ENCODE measurements at places on chromosomes 11 and 22.

- no peak for DNase-seq
These were observed 82.4 kb downstream of the BLID start for GRCh38 chr11:122033631-122034030.

DNA sequence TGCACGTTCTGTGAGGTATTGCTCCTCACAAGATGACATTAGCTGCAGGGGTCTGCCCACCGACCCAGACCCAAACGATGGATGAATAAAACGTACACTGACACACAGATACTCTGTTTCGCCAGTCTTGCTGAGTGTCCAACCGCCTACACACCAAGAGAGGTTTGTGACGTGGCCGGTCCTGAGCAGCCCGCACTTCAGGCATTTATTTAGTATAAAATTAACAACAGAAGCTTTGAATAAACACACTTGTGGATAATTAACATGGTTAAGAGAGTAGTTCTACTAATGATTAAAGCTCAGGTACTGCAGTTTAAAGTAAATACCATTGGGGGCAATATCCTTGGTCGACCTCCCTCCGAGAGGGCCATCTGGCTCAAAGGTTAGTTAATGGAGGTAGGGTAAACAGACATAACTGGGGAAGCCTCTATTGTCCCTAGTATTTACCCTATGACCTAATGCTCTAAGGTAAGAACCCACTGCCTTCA is 75.7 kb downstream of the CCDC83 start:
- no peak for DNase-seq

DNA sequence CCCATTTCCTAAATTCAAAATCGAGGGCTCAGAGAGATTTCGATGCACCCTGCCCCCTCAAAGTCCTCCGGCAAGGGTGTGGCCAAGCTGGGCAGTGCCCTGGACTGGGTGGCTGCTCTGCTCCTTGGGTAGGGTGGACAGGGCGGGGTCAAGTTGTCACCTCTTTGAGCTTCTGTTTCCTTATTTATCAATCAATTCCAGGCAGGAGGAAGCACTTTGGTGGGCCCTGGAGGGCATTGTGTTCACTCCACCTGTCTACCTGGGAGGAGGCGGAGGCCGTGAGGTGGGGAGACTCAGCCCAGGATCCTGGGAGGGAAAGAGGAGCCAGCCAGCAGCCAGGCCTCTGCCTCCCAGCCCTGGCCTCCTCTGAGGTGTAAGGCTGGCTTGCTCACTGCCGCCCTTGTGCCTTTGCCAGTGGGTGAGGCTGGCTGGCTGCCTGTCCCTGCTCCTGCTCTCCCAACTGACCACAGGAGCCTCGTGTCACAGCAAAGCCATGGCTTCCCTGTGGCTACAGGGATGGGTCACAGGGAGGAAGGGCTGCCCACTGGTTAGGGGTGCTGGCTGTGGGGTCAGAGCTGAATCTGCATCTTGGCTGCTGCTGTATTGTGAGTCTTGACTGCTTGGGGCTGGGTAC is 25.5 kb upstream of the SHISAL1 start:
- no peak for DNase-seq

- DNase-seq: no peak
These were observed 125.7 kb downstream of the TENM4 start for GRCh38 chr11:79314906-79315689.

DNA sequence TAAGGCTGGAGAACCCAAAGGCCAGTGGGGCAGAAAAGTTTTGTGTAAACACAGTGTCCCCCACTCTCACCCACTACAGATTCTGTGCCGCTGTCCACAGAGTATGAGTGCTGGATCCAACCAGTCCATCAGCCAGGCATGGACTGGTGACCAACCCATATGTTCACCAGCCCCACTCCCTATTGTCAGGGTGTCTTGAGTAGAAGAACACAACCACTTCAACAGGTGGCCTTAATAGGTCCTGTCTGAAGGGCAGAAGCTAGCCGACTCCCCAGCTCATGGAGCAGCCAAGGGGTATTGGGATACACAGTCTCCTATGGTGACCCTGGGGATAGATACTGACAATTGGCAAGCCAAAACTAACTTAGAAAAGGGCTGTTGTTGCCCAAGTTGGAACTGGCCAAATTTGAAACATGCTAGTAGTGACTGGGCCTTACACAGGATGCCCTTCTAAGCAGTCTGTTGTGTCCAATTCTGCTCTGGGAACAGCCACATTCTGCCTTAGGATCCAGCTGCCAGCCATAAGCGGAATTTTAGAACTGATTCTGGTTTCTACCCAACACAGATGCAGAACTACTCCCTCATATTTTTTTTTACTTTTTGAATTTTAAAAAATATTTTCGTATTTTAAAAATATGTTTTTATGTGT is 19.8 kb upstream of the PGM2L1 start:
- no peak for DNase-seq

GRCh38 chr11:1762537-1763302 is 1.0 kb downstream of the CTSD start:
- DNase-seq: peak; percentile 8

GRCh38 chr11:44885919-44886789 is 64.5 kb downstream of the TP53I11 start:
- DNase-seq: no peak

GRCh38 chr11:125679837-125680236 is 810 bp downstream of the ACRV1 start:
- no peak for DNase-seq

DNA sequence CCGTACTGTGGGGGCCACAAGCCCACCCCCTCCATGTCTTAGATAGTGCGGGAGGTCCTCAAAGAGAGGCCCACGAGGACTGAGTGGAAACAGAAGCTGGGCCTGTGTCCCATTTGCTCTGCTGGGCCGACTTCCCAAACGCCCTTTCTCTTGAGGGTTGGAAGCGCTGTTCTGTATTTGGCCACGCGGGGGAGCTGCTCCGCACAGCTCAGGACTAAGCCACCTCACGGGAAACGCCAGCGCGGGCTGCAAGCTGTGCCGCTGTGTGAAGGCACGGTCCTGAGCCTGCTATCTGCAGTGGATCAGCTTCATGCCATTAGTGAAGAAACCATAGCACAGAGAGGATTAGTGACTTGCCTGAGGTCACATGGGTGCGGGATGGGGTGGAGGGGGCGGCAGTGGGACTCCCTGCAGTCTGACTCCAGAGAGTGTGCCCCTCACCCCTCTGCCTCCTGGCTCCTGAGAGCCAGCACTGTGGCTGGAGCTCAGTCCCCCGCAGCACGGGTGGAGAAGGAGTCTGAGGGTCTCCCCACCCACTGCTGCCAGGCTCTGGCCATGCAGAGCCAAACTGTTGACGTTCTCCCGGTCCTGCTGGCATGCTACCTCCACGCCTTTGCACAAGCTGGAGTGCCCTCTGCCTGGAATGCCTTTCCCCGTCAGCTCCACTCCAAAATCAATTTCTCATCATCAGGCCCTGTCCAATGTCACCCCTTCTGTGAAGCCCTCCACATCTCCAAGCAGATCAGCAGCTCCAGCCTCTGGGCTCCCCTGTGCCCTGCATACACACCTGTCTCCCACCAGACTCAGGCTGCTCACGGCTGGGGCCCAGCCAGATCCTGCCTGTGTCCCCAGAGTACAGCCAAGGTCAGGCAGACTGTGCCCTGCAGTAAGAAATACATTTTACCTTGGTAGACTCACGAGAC is 51.5 kb upstream of the LRRC32 start:
- peak; percentile 50 for DNase-seq

- DNase-seq: no peak
These were observed 60.2 kb upstream of the HMGXB4 start for GRCh38 chr22:35197071-35197470.

DNA sequence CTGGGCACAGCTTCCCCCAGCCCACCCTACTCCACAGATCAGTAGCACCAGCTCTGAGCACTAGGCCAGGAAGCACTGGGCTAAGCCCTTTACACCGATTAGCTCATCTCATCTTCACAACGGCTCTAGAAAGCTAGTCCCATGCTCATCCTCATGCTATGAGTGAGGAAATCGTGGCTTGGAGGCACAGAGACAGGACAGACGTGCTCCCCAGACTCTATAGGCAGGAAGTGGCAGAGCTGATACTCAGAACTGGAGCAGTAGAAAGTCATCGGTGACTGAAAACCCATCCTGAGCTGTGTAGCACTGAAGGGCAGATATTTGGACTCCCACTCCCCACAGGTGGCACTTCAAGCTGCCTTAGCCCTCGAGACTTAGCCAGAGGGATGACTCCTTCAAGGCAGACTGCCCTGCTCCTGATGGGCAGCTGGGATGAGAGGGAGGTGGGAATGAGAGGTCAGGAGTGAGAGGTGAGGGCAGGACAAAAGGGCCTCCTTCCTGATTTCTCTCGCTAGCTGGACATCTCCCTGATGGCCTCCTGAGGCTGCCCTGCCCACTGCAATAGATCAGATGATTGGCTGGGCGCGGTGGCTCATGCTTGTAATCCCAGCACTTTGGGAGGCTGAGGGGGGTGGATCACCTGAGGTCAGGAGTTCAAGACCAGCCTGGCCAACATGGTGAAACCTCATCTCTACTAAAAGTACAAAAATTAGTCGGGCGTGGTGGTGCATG is 9.7 kb downstream of the CD5 start:
- DNase-seq: no peak

DNA sequence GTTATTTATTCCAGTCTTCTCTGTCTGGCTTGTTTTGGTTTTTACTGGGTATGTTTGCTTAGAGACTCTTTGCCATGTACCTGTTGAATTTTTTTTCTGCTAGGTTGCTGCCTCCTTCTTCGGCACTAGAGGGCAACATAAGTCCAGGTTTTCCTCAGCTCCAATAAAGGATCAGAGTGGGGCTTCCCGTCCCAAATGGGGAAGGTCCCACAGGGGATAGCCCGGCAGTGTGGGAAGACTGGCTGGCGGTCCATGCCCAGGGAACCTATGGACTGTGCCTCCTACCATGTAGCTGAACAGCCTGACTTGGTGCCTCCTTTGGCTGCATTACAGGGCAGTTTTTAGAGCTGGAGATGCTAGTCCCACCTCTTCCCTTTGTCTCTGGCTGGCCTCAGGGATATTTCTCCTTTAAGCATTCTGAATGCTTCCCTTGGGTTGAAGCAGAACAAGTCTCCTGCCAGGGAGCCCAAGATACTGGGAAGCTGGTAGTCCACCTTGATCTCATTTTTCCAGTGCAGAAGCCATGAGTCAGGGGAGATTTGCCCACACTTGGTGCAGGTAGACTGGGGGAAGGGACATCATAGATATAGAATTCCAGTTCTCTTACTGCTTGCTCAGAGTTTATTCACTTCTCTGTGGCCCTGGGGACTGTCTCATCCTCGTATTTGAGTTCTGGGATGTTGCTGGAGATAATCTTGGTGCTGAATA is 60.2 kb downstream of the BRD1 start:
- DNase-seq: no peak

DNA sequence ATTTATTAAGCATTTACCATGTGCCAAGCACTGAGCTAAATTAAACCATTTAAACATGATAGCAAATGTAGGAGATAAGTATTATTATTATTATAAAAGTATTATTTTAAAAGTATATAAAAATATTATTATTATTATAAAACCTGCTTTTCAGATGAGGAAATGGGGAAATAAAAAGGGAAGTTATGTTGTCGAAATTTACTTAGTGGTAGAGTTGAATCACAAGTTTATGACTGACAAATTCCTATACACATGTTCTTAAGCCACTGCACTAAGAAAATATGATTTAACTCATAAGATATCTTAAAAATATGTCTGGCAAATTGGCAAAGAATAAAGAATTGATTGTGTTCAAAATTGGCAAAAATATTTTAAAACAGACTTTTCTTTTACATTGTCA is 53.8 kb downstream of the CASP12 start:
- DNase-seq: no peak

DNA sequence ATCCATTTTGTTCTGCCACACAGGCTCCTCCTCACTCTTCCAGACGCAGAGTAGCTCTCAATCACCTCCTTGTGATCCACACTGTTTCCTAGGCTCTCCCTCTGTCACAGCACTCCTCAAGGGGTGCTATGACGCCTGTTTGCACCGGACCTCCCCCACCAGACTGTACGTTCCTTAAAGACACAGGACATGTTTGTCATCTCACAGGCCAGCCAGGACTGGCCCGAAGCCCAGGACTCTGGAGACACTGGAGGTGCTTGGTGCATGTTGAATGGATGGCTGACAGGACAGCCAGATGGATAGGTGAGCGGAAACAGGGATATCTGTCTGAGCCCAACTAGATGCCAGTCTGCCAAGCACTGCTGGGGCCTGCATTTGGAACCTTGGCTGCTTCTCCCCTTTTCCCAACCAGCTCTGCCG is 13.6 kb downstream of the PLA2G6 start:
- DNase-seq: no peak

DNA sequence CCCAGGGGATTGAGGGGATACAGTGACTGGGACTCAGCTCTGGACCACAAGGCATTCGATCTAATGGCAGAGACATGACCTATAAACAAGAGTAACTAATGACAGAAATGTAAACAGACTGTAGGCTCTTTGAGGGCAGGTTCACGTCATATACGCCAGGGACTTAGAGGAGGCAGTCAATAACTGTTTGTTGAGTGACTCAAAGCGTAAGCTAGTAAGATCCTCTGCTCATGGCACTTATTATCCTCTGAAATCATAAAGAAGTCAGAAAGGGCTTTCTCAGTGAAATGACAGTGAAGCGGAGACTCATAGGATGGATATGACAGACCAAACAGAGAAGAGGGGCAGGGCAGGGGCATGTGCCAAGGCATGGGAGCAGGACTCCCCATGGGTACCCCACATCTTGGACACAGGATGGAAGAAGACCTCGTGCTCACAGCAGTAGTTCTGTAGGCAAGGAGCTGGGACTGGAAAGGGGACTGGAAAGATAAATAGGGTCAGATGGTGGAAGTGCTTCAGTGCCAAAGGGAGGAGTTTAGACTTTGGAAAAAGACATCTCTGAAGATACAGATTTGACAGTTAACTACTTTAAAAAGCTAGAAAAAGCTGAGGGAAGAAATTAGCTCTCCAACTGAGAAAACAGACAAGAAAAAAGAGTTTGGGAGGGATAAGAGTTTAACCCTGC is 72.7 kb downstream of the SLC1A2 start:
- DNase-seq: no peak

GRCh38 chr11:17219016-17219415 is 11.2 kb upstream of the PIK3C2A start:
- no peak for DNase-seq

DNA sequence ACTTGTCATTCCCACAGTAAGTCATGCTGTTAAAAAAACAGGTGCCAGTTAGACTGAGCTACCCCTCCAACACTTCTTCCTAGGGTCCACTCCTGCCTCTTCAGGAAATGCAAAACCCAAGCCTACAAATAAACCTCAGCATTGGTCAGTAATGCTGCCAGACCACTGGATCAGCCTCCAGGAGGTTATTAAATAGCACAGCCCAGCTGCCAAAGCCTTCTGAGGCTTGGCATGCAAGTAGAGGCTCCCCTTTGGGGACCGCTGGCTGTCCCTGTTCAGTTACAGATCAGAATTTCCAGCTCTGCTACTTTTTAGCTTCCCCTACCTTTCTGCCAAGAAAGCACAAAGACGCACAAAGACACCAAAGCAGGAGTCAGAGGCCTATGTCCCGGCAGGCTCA is 33.3 kb downstream of the ABTB2 start:
- DNase-seq: no peak

Measured in T1000 (cell line).